Stimulated activated CD4-positive, alpha-beta T cell treated with anti-CD3 and anti-CD28 coated beads, TNF-alpha, amount 100 ng/mL, for 24 hours (primary cell): ENCODE measurements at places on chromosomes 5 and 9.

- DNase-seq = no peak
Observed at GRCh38 chr5:20972419-20972925, 984.5 kb upstream of the CDH18 start.

DNA sequence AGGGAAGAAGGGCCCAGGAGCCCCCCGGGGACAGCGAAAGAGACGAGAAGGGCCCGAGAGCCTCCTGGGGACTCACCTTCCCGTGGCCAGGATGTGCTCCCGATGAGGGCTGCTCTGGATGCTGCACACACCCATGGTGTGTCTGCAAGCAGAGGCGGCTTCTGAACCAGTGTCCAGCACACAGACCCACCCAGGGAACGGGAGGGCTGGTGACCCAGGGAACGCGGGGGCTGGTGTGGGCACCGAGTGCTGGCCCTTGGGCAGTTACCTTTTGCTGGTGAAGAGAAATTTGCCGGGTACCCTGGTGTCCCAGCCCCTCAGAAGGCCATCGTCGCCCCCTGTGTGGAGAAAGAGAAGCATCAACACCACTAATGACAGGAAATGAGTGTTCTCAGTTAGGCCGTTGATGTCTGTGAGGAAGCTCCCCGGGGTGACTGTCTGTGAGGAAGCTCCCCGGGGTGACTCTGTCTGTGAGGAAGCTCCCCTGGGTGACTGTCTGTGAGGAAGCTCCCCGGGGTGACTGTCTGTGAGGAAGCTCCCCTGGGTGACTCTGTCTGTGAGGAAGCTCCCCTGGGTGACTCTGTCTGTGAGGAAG is 13.2 kb downstream of the MRPL41 start:
- DNase-seq = no peak

- no peak for DNase-seq
Observed at GRCh38 chr5:83608122-83608521, 112.5 kb downstream of the HAPLN1 start.

DNA sequence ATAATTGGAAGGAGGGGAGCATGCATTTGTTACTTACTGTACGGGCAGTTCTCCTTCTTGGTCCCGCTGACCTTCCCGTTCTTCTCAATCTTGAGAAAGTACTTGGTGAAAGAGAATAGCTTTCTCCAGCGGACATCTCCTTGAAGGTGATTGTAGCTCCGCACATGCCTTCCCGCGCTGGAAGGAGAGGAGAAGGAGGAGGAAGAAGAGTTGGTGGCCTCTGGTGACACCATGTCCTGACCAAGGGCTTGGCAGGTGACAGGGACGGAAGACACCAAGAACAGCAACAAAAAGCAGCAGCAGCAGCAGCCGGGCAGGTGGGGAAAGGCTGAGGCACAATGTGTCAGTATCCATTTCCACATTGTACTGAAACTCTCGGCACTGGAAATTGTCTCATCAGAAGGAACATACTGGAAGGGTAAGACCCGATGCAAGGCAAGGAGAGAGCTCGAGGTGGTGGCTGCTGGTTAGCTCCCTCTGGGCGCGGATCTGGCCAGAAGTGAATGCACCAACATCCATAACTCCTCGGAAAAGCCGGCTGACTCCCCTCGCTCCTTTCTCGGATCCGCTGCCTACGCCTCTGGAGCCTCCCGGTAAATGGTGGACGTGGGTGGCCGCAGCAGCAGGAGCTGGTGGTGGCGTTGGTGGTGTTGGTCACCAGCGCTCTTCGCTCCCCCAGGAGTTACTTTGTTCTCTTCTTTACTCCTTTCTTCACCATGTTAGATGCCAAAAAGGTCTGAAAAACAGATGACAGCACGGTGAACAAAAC is 715 bp downstream of the FGF10 start:
- DNase-seq = no peak

DNA sequence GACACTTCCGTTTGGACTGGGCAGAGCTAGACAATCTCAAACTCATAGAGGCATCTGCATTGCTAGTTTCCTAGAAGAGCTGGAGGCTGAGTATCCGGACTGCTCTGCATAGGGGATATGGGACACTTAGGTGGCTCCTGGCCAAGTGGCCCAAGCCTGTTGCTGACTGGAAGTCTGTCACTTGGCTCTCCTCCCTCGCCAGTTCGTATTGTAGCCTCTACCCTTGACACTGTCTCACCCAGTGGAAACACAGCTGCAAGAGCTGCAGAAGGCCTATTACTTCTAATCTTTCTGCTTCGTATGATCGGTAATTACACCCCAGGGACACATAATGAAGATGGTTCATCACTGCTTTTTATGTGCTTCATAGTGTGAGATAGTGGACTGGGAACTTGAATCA is 34.7 kb downstream of the ITGA1 start:
- no peak for DNase-seq

DNA sequence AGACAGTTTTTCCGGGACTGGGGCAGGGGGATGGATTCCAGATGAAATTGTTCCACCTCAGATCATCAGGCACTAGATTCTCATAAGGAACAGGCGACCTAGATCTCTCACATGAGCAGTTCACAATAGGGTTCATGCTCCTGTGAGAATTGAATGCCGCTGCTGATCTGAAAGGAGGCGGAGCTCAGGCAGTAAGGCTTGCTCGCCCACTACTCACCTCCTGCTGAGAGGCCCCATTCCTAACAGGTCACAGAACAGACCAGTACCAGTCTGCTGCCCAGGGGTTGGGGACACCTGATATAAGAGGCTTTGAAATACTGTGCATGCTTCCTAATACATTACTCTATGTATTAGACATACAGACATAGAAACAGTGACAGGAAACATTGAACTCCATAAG is 41.1 kb downstream of the PTPRD start:
- no peak for DNase-seq

DNA sequence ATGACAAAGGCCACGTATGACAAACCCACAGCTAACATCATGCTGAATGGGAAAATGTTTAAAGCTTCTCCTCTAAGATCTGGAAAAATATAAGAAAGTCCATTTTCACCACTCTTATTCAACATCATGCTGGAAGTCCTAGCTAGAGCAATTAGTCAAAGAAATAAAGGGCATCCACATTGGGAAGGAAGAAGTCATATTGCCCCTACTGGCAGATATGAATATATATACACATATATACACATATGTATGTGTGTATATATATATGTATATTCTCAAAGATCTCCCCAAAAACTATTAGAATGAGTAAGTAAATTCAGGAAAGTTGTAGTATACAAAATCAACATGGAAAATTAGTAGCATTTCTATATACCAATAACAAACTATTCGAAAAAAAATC is 17.1 kb downstream of the APBA1 start:
- DNase-seq = no peak

DNA sequence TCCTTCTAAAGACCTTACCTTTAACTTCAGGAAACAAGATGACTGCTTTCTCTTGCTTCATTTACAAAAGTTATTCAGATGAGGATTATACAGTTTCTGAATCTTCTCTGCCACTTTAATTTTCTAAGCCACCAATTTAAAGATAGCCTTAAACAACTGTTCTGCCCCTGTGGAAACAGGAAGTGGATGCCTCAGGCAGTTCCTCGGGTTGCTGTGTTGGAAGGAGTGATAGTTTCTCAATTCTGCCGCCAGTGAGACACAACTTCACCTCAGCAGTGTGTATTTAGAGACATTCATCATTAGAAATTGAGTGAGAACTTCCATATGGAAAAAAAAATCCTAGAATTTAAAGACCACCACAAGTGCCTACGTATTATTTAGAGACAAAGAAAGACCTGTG is 475.1 kb upstream of the WWC1 start:
- DNase-seq = no peak

- no peak for DNase-seq
Observed at GRCh38 chr5:57452885-57453284, 29.7 kb downstream of the ACTBL2 start.

GRCh38 chr9:98922721-98923435 is 20.8 kb upstream of the COL15A1 start:
- DNase-seq = no peak

DNA sequence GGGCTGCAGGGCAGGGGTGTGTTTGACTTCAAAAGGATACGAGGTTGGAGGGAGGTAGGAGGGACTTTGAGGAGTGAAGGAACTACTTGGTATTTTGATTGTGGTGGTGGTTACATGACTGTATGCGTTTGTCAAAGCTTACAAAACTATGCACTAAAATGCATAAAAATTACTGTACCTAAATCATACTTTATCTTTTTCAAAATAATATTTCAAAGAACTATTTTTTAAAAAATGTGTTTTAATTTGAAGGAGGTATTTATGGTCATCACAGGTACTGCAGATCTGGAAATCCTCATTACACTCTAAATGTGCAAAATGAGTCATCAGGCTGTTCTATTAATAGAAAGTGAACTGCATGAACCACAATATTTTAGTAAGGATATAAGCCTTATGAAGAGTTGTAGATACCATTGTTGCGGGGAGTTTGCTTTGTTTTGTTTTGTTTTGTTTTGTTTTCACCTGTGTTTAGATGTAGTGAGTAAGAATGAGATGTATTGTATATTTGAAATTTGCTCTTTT is 116.9 kb downstream of the ARRDC3 start:
- DNase-seq = no peak

DNA sequence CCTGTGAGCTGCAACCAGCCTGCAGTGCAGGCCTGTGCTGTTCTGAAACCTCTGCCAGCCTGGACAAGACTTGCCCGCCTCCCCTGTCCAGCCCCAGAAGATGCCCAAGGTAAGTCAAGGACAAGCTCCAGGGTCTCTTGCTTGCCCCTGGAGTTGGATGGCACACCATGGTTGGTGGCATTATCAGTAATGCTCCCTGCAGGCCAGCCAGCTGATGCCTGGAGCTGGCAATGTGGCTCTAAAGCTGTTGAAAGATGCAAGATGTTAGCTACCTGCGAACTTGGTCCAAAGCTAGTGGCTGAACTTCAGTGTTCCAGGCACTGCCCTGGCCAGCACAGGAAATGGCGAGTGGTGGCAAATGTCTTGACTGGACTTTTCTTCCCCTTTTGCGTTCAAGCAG is 14.0 kb upstream of the LTC4S start:
- DNase-seq = no peak

- no peak for DNase-seq
Observed at GRCh38 chr9:106932178-106932577, 69.2 kb downstream of the ZNF462 start.

DNA sequence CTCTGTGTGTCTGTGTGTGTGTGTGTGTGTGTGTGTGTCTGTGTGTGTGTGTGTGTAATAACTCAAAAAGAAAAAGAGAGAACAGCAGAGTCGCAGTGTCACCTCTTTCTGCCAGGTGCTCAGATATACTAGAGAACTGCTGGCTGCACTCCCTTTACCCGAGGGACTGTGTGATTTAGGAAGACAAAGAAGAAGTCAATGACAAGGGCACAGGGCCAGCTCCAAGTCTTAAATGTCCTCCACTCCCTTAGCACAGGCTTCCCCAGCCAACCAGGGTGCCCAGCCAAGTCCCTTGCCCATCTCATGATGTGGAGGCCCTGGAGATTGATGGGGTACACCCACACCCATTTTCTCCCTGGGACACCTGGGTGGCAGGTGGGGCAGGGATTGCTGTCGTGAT is 8.7 kb downstream of the CCNJL start:
- no peak for DNase-seq

GRCh38 chr5:141514330-141515133 is 25.7 kb downstream of the PCDHGC5 start:
- no peak for DNase-seq

- DNase-seq = no peak
Observed at GRCh38 chr9:135612437-135612836, 26.9 kb downstream of the GLT6D1 start.

DNA sequence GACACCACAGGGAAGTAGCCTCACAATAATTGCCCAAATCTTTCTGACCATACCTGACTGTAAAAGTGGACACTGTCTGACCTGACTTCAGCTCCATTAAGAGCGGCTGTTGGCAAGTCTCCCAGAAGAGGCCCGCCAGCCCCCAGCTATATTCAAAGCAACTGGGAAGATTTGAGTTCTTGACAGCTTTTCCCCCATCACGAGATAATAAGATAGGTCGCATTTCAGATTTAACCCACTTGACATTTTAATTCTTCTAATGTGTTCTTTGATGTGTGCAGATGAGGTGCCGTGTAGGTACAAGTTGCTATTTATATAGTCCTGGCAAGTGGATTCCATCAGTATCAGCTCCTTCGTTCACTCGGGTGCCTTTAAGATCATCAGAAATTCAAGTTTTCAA is 345.7 kb downstream of the DRD1 start:
- DNase-seq = no peak

- no peak for DNase-seq
Observed at GRCh38 chr5:50302815-50303490, 138.1 kb downstream of the EMB start.

- DNase-seq = no peak
Observed at GRCh38 chr9:137176302-137177182, 4.7 kb upstream of the TMEM210 start.

DNA sequence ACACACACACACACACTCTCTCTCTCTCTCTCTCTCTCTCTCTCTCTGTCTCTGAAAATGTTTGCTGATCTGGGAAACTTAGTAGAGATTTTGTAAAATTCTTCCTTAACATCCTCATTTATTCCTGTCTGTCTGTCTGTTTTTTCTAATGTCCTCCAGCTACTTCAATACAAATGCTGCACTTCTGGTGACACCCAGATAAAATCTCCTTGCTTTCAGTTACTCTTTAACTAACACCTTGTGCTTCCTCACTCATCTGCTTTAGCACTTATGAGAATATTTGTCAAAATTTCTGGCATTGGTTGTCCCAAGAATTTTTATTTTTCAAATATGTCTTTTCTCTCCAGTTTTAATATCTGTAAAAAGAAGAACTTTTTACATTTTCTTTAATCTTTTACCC is 35.0 kb upstream of the ARRDC3 start:
- no peak for DNase-seq

- no peak for DNase-seq
Observed at GRCh38 chr5:135373736-135374515, 25.1 kb downstream of the MACROH2A1 start.

DNA sequence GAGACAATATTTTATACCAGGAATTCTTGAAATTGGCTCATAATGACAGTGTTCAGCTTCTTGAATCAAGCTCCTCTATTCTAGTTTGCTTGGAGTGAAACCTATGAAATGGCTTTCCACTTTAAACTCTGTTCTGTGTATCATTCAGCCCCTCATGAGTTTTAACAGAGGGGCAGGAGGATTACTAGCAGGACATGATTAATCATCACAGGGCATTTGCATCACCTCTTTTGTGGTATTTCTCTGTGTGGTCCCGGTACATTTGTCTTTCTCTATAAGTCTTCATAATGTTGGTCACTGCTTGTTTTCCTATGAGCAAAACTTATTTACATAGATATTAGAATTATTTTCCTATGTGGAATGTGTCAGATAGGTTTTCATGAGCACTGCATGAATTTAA is 21.2 kb downstream of the CAST start:
- DNase-seq = no peak

DNA sequence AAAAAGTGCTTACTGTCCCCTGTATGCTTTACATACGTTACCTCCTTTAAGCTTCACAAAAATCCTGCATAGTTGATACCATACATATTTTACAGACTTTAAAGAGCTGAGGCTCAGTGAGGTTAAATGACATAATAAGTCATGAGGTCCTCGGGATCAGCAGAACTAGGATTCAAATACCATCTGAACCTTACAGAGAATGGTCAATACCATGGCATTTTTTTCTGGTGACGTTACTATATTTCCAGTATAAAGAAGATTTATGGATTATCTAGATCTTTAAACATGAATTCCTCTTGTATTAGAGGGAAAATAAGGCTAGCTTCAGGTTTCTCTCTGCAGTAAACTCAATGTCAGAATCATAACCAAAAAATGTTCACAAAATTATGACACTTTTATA is 153.7 kb upstream of the GPR151 start:
- DNase-seq = no peak
